T-helper 1 cell (primary cell): ENCODE measurements at places on chromosomes 2 and 18.
A peak's percentile ranks its signal among the peaks of the same experiment; 100 is the strongest.

DNA sequence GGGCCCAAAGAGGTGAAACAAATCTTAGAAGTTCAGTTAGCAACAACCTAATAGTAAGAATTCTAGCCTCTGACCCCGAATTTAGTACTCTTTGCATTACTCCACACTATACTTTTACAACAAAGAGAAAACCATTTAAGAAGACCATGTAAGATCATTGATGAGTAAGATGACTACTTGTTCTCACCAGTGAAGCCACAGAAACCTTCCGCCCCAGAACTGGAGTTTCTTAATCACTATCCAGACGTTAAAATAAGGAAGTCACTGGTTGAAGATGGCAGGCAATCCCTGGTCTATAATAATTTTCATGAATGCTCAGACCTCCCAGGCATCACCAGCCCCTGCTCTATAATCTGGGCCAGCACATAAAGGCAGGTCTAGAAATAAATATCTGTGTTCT lies 95.0 kb downstream of the TMEM163 start:
- DNase-seq: no peak

GRCh38 chr18:73509460-73509859 lies 638.2 kb downstream of the FBXO15 start:
- no peak for DNase-seq

- peak; percentile 10 for DNase-seq
These were observed 970 bp upstream of the ADCYAP1 start for GRCh38 chr18:903701-904100.

DNA sequence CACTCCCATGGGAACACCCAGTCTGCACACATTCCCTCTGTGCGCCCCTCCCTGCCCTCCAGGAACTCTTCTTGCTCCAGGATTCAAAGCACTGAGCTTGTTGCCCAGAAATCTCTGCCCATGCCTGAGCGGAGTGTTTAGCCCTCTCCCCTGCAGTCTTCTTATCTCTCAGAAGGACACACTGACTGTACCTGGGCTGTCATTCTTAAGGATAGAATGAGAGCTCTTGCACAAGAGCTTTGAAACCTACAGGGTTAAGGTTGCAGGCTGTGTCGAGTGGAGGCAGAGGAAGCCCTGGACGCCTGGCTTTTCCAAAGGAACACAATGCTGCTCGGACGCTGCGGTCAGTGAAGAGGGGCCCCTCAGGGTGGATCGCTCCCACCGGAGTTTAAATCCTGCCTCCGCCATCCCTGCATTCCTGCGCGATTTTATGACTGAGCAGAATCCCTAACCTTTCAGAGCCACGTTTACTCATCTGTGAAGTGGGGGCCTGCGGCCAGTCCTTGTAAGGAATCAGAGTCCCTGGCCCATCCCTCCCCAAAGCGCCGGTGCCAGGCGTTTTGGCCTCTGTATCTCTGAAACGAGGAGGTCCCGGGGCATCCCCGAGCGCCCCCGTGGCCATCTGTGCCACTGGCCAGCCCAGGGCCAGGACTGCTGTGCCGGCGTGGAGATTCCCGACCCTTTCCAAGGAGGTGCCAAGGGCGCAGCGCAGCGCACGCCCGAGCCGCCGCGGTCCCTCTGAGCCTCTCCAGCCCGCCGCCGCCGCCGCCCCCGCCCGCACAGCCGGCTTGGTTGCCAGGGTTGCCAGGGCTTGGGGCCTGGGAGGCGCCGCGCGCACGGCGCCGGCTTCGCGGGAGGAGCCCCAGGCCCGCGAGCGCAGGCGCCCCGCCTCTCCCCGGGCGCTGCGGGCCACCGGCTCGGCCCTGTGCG lies 58.9 kb downstream of the FAM168B start:
- no peak for DNase-seq

DNA sequence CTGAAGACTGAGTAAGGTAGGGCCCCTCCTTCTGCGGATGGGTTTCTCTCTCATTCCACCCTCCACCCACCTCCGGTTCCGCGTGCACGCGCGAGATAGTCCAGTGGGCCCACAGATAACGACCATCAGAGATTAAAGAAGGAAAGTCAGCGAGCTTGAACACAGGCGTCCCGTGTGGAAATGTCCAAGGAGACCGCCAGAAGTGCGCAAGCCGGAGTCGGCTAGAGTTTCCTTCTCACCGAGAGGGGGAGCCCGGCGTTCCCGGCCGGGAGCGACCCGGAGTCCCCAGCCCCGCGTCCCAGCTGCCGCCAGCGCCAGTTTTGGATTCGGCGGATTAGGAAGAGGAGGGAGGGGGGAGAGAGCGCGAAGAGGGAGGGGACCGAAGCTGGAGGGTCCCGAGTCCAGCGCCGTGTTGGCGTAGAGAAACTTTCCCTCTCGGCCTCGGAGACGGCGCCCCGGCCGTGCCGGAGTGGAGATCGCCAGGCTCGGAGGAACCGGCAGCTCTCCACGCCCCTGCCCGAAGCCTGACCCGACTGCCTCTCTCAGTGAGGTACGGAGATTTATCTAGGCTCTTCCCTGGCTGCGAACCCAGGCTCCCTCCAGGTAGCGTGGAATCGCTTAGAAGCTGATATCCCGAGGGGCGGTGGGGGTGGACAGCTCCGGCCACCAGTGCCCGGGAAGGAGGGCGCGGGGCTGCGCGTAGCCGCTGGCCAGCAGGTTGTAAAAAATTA lies at the start of gene GULP1:
GULP1 (plus strand) TSS at position 258 of the 731 bp plus-strand sequence. CDS start 185,829 bp downstream, outside the sequence.
- no peak for DNase-seq

GRCh38 chr2:70837980-70838925 lies 2.6 kb upstream of the CD207 start:
- no peak for DNase-seq

DNA sequence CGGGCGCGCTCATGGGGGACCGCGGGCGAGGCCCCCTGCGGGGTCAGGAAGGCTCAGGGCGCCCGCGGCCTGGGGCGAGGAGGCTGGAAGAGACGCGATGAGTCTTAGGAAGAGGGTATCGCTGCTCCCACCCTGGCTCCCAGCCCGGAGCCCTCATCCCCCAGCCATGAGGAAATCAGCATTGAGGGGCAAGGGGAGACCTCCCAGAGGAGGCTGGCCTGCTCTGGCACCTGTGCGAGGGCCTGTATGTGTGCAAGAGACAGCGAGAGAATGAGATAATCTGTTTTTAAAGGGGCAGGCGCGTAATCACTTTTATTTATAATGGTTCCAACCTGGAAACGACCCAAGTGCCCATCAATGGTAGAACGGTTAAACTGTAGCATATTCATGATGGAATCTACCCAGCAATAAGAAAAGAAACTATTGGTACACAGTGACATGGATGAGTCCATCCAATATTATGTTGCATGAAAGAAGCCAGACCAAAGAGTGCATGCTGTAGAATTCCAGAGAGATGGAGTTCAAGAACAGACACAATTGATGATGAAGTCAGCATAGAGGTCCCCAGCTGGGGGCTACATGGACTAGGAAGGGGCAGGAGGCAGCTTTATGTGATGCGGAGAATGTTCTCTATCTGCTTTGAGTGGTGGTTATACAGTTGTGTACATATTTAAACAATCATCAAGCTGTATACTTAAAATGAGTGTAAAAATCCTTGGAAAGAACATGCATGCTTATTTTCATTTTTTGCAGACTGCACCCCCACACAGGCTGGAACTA lies 14.4 kb downstream of the FBXO41 start:
- no peak for DNase-seq

DNA sequence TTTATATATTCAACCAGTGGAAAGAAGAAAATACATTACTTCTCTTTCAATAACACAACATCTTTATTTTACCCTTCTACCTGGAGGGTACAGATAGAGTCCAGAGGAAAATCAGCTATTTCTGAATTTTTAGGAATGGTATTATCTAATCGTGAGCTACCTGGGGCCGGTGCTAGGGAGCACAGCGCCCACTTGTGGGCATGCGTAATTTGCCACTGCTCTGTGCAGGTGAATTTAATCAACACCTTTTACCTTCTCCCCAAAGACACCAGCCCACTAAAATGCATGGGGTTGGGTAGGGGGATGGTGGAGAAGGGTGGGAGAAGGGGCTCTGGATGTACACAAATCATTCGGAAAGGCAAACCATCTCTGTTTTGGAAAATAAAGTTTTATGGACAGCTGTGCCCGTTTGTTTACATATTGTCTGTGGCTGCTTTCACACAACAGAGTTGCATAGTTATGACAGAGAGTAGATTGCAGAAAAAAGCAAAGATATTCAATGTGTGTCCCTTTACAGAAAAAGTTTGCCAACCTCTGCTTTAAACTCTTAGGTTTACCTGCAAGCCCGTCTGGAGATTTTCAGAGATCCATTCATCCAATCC lies 51.5 kb upstream of the DCC start:
- DNase-seq: peak; percentile 1

DNA sequence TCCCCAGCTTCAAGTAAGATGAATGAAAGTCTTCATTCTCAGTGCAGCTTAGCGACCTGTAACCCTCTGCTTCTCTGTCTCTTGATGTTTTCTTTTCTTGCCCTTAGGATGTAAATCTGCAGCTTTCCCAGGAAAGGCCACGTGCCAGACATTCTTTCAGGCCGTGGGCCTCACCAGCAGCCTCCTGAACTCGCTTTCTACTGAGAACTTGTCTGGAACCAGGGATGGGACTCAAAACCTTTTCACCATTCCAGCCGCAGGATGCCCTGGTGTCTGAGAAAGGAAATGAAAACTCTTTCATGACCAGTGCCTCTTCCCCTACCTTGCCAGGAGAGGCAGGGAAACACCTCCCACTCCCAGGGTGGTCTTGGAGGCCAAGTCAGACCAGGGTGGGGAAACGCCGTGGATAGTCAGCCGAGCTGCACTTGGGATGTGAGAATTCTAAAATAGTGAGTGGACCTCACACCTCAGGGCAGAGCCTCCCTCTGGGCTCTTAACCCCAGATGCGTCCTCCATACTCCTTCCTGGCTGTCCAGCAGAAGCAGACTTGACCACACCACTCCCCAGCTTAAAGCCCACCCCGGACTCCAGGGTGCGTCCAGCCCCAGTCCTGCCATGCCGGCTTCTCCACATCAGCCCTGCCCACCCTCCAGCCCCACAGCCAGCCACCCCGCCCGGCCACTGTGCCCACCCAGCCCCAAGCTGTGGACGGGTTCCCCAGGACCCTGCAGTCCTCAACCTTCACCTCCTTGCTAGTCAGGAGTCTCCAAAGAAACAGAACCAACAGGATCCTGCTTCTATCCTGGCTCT lies 115.5 kb downstream of the TWIST2 start:
- no peak for DNase-seq

DNA sequence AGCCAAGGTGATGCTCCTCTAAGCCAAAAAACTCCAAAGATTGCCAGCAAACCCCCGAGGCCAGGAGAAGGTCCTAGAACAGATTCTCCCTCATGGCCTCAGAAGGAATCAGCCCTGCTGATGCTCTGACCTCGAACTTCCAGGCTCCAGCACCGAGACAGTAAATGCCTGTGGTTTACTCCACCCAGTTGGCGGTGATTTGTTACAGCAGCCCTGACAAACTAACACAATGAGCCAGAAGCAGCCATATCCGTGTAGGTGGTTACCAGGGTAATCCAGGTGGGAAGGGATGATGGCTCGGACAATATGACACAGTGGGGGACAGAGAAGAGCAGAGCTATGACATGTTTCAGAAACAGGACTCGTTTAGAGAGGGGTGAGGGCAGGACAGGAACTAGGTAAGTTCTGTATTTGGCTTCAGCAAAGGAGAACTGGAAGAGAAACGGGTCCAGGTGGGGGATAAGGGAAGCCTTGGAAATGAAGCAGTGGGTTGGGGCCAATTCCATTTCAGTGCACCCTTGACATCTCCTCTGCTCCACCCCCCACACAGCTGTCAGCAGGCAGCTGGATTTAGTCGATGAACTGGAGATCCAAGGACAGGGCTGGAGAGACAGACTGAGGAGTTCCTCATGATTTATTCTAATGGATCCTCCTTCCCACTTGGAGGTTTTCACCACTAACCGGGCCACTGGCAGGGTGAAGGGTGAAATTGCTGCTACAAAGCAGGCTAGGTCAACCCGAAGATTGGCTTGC lies 179.7 kb upstream of the SH3BP4 start:
- DNase-seq: no peak

DNA sequence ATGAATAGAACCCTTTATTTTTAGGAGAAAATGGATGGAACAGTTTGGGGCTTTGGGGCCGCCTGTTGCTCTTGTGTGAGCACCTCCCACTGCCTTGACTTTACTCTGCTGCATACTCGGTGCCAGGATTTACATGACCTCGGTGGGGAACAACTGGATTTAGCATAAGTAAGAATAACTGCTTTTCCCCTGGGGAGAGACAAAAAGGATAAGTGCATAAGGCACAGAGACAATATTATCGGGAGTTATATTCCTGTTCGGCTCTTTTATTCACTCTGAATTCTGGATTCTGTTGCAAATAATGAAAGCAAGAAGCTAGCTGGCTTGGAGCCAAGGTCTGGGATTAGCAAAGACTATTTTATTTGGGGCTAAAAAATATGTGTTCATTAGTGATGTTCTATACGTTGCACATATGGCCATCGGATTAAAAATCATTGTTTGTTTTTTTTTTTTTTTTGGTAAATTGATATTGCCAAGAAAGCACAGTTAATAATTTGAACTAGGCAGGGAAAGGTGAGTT lies 69.8 kb downstream of the CYBRD1 start:
- no peak for DNase-seq

DNA sequence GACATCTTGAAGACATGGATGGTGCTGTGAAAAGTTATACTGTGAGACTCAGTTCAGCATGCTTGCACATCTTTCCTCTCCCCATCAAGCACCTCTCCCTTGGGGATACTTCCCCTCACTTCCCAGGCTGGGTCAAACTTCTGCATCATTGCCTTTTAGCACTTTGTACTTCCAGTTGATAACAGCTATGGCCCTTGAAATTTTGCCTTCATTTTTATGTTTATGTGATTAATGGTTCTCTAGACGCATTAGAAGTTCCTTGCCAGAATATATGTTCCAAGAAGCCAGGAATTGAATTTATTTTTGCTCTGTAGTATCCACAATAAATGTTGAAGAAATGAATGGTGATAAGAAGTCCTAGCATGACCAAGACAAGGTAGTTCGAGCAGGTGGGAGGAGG lies 120.9 kb upstream of the ST6GAL2 start:
- DNase-seq: no peak

- DNase-seq: no peak
These were observed 49.4 kb downstream of the ETAA1 start for GRCh38 chr2:67446491-67446911.

DNA sequence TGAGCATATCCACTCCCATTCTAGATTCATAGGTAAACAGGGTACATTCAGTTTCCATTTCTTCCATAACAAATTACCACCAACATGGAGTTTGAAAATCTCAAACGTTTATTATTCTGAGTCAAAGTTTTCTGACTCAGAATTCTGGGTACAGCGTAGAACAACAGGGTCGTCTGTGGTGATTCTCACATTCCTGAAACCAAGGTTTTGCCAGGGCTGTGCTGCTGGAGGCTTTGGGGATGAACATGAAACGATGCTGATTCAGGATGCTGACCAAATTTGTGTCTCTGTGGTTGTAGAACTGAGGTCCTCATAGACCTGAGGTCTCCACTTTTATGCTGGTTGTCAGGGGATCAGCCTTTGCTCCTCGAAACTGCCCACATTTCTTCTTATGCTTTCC lies 255.7 kb downstream of the DSEL start:
- DNase-seq: no peak

DNA sequence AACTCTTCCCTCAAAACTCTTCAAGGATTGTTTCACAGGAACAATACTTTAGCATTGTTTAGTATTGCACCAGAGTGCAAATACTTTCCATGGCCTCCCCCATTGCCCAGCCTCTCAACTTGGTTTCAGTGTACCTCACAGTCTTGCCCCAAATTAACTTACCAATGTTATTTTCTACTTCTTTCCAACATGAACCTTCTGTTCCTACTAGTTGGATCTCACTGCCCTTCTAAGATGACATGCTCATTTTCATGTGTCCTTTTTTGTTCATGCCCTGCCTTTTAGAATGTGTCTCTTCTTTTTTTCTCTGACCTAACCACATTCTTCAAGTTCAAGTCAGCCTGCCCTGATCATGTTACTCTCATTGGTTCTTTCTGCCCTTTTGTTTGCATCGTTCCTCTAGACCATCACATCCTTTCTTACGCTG lies 4.1 kb downstream of the SPATS2L start:
- DNase-seq: no peak
